Right atrium auricular region (tissue), 2 donors: ENCODE measurements at places on chromosomes 13 and 19. TPM values are rescaled to one million over a fixed set of nuclear protein-coding genes. Genes with fewer than 3 reads are reported as not detected.

The ZNF433 gene
- 4.4 TPM for total RNA-seq

DNA sequence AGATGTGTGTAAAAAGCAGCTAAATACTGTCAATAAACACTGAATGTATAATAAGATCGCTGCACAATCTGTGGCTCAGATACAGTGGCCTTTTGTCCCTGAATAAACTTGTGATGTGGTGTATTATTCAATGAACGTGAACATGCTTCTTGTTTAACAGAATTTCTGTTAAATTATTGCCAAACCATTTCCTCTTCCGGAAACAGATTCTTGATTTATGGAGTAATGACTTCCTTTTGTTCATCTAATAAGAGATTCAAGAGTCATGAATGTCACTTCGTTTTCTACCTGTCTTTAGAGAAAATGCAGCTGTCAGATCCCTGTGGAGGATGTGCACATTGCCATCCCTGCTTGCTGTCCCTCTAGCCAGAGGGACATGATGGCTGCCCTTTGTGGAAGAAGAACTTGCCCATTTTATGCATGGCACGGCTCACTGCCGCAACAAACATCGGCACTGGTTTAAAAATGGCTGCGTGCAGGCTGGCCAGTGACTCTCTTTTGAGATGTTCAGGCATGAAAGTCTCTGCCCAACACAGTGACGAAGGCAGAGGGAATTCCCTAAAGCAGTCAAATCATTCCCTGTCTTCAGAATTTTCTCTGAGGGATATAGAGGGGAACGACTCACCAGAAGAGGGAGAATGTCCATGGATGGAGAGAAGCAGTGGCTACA lies 3.1 kb upstream of the TNFSF13B start:
- no peak overlapping the region for H3K27ac ChIP-seq
- no peaks in the 10 kb centered on the region for H3K36me3 ChIP-seq
- H3K27me3 ChIP-seq: no peaks in the 10 kb centered on the region
- H3K4me3 ChIP-seq: no peak overlapping the region

GRCh38 chr13:88507909-88508308 lies 836.7 kb downstream of the SLITRK5 start:
- no peaks in the 10 kb centered on the region for H3K4me1 ChIP-seq
- H3K4me3 ChIP-seq: no peak overlapping the region
- H3K27me3 ChIP-seq: no peaks in the 10 kb centered on the region
- no peak for DNase-seq
- no peak overlapping the region for H3K27ac ChIP-seq
- no peaks in the 10 kb centered on the region for H3K36me3 ChIP-seq

GRCh38 chr19:2556221-2557092 lies 80.5 kb downstream of the GADD45B start:
- no peak for DNase-seq
- H3K36me3 ChIP-seq: no peaks in the 10 kb centered on the region
- no peaks in the 10 kb centered on the region for H3K4me1 ChIP-seq
- H3K4me3 ChIP-seq: no peak overlapping the region

GRCh38 chr13:111390522-111391270 lies 70.3 kb downstream of the TEX29 start:
- no peak overlapping the region for H3K4me3 ChIP-seq
- H3K27me3 ChIP-seq: no peaks in the 10 kb centered on the region
- no peaks in the 10 kb centered on the region for H3K4me1 ChIP-seq
- DNase-seq: no peak
- no peaks in the 10 kb centered on the region for H3K36me3 ChIP-seq

DNA sequence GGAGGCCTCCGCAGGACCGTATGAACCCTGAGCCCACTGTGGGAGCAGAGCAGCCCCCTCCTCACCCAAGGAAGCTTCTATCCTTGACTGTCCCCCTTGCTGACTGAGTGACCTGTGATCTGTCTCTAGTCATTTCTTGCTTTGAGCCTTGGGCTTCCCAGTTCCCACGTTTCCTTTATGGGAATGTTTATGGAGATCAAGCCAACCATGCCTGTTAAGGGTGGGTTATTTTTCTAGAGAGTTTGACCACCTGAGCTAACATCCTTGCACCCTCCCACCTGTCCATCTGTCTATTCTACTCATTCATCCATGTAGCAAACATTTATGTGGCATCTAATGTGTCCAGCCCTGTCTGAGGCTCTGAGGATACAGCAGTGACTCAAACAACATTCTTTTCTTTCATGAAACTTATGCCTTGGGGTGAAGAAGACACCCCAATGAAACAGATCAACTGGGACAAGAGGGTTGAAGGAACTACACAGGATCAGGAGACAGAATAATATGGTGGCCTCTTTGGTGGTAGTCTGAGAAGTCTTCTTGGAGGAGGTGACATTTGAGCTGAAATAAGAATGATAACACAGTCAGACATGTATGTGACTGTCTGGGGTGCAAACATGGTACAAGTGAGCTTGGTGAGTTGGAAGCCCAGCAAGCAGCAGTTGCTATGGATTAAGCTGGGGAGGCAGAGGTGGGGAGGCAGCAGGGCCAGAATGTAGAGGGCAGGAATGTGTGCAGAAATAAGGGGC lies 30.5 kb downstream of the CERS4 start:
- DNase-seq: no peak
- H3K27me3 ChIP-seq: no peaks in the 10 kb centered on the region
- peak overlapping the region; percentile 76 for H3K27ac ChIP-seq
- no peaks in the 10 kb centered on the region for H3K36me3 ChIP-seq
- H3K4me1 ChIP-seq: no peaks in the 10 kb centered on the region

DNA sequence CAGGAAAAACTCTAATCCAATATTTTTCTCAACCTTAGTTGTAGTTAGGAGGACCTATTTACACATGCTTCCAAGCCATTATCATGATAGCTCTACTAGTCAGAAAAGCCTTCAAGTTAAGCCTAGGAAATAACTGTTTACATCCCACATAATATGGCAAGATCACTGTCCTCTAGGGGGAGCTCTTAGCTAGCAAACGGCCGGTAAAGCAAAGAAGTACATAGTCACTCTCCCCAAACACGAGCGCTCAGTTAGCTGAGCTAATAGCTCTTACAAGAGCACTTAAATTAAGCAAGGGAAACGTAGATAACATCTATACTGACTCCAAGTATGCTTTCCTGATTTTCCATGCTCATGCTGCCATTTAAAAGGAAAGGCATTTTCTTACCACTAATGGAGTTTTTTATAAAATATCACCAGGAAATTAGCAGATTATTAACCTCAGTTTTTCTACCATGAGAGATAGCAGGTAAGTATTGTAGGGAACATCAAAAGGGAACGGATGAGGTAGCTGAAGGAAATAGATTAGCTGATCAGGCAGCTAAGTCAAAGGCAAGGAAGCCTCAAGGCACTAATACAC lies 100.6 kb upstream of the PABPC3 start:
- DNase-seq: no peak
- H3K27me3 ChIP-seq: no peaks in the 10 kb centered on the region
- H3K27ac ChIP-seq: no peak overlapping the region
- no peaks in the 10 kb centered on the region for H3K36me3 ChIP-seq
- no peak overlapping the region for H3K4me3 ChIP-seq

- peak overlapping the region; percentile 18 for H3K27ac ChIP-seq
- DNase-seq: no peak
- no peaks in the 10 kb centered on the region for H3K36me3 ChIP-seq
- no peak overlapping the region for H3K4me3 ChIP-seq
- no peaks in the 10 kb centered on the region for H3K27me3 ChIP-seq
Observed at GRCh38 chr19:51811344-51811743, 16.4 kb downstream of the FPR3 start.

GRCh38 chr19:47113850-47114651 lies 475 bp upstream of the ZC3H4 start:
- H3K4me3 ChIP-seq: peak overlapping the region; percentile 76
- DNase-seq: no peak
- peaks cover 24% of the 10 kb centered on the region for H3K4me1 ChIP-seq

- no peak for DNase-seq
- no peak overlapping the region for H3K4me3 ChIP-seq
- no peak overlapping the region for H3K27ac ChIP-seq
- H3K36me3 ChIP-seq: no peaks in the 10 kb centered on the region
- no peaks in the 10 kb centered on the region for H3K27me3 ChIP-seq
- no peaks in the 10 kb centered on the region for H3K4me1 ChIP-seq
Observed at GRCh38 chr13:63636316-63636993, 2220.8 kb upstream of the PCDH20 start.

DNA sequence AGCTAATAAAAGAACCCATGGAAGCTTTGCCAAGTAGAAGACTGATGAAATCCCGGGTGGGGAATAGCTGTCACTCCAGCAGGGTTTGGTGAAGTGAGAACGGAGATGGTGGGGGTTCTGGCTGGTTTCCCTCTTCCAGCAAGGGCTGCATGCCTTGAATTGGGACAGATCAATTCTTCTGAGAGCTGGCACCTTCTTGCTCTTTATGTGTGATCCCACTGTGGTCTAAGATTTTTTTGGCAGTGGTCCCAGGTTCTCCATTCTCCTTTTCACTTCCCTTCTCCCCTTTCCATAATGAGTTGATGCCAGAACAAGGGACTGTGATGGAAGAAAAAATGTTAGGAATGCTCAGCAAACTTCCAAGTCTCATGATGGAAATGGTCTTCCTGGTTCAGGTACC lies 50.0 kb downstream of the TNFSF11 start:
- no peaks in the 10 kb centered on the region for H3K36me3 ChIP-seq
- H3K27ac ChIP-seq: no peak overlapping the region
- no peak overlapping the region for H3K4me3 ChIP-seq
- no peaks in the 10 kb centered on the region for H3K4me1 ChIP-seq
- DNase-seq: no peak

GRCh38 chr19:49605605-49606004 lies 14.6 kb downstream of the PRR12 start:
- H3K4me1 ChIP-seq: no peaks in the 10 kb centered on the region
- DNase-seq: no peak
- H3K36me3 ChIP-seq: peaks cover 76% of the 10 kb centered on the region
- H3K4me3 ChIP-seq: no peak overlapping the region
- no peak overlapping the region for H3K27ac ChIP-seq
